M059J (cell line): ENCODE measurements at places on chromosomes 13 and 19.
A peak's percentile ranks its signal among the peaks of the same experiment; 100 is the strongest.

- no peak for DNase-seq
Measured at GRCh38 chr13:95641291-95642027, 3.0 kb downstream of the DZIP1 start.

- peak; percentile 40 for DNase-seq
Measured at GRCh38 chr19:16660763-16661479, at the start of gene TMEM38A. Gene TMEM38A (plus strand): TSS chr19:16661139. CDS start chr19:16661218, 79 bp downstream.

DNA sequence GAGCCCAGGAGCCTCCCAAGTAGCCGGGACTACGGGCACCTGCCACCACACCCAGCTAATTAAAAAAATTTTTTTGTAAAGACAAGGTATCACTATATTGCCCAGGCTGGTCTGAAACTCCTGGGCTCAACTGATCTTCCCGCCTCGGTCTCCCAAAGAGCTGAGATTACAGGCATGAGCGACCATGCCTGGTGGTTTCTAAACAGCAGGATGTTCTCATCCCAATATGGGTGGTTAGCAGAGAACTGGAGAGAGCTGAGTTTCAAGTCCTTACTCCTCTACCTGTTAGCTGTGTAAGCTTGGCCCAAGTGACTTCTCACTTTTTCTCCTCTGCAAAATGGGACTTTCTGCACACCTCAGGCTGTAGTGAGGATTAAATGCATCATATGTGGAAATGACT is 8.0 kb downstream of the TMEM91 start:
- no peak for DNase-seq

- no peak for DNase-seq
Measured at GRCh38 chr19:41206926-41207750, 11.9 kb upstream of the AXL start.

GRCh38 chr13:113804703-113805430 is 45.8 kb downstream of the TMEM255B start:
- no peak for DNase-seq

- DNase-seq: peak; percentile 37
Measured at GRCh38 chr19:47142779-47143178, 12.1 kb downstream of the SAE1 start.

- DNase-seq: no peak
Measured at GRCh38 chr13:32840113-32840512, 176.1 kb upstream of the KL start.

DNA sequence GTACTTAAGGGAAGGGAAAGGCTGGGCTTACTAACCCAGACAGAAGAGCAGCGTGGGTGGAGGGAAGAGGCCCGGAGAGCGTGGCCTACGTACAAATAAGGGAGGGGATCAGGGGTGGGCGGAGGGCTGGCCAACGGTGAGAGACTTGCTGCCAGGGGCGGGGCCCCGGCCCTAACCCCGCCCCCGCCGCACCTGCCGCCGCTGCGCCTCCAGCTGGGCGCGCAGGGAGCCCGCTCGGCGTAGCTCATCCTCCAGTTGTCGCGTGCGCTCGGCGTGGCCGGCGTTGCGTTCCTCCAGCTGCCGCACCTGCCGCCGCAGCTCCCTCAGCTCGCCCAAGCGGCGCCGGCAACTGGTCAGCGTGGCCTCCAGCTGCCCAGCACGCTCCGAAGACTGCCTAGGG is 5.7 kb downstream of the HOOK2 start:
- no peak for DNase-seq

DNA sequence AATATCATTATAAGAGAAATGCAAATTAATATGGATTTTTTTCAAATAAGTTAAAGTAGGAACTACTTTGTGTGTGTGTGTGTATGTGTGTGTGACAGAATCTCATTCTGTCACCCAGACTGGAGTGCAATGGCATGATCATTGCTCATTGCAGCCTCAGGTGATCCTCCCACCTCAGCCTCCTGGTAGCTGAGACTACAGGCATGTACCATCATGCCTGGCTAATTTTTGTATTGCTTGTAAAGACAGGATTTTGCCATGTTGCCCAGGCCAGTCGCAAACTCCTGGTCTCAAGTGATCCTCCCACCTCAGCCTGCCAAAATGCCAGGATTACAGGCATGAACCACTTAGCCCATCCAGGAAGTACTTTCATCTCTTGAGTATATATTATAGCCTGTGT is 3.2 kb upstream of the ERVV-2 start:
- DNase-seq: no peak

DNA sequence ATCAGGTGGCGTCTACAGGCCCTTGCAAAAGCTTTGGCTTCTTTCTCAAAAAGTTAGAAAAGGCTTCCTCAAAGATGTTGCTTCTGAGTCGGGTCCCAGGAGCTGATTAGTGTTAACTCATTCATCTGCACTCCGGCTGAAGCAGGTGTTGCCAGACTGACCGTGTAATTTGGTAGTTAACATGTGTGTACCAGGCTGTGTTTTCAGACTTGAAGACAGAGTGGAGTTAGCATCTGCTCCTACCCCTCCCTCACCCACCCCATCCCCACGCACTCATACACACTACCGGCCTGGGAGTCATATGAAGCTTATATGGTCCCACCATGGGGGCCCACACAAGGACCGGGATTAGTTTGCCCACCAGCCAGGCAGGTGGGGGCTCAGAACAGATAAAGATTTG is 111.5 kb downstream of the DNAJC15 start:
- DNase-seq: no peak

GRCh38 chr13:32877491-32877890 is 138.7 kb upstream of the KL start:
- no peak for DNase-seq

DNA sequence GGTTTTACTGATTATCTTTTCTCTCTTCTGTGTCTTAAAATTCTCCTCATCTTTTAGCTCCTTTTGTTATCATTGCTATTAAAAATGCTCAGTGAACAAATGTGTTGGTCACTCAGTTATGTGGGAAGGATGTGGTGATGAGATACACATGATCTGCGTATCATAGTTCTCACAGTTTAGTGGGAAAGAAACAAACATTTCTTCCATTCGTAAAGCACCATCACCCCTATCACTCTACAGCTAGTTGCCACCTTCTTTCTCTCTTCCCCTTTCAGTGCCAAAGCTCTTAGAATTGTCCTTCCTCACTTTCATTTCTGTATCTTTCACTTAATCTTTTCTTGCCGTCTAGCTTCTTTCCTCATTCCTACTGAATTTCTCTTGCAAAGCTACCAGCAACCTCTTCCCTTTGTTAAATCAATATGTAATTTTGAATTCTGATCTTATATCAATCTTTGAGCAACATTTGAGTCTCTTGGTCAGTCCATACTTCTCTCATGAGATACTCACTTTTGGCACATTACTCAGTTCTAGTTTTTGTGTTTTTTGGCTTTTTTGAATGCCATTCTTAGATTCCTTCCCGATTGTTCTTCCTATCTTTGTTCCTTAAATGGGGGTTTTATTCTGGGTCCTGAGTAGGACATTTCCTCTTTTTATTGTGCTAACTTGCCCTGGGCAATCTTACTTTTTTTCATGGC is 122.3 kb downstream of the PCCA start:
- DNase-seq: no peak

DNA sequence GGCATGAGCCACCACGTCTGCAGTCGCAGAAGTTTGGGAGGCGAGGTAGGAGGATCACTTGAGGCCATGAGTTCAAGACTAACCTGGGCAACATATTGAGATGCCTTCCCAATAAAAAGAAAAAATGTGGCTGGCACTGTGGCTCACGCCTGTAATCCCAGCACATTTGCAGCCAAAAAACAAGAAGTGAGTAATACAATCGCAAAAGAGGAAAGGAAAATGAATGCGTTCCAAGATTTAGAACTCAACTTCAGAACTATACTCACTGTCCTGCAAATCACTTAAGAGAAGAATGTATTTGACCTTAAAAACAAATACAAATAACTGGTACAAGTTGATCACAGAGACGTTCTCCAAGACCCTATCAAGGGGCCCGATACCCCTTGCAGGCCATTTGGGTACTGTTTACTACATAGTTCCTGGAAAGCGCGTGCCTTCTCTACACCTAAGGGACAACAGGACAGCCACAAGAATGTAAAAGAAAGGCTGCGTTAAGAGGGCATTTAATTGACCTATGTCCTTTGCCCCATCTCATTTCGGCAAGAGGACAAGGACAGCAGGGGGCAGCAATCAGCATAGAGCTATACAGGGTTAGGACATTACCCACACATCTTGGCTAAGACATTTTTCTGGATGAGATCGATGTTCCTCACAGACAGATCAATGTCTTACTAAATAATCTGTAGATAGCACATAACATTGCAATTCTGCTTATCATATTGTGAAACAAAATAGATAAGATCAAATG is 41.3 kb downstream of the FLT3 start:
- no peak for DNase-seq

- DNase-seq: no peak
Measured at GRCh38 chr13:98853771-98854221, 101.3 kb upstream of the SLC15A1 start.
